SJSA1 (cell line): ENCODE measurements at places on chromosomes 2 and 18. TPM values are rescaled to one million over a fixed set of nuclear protein-coding genes. Genes with fewer than 3 reads are reported as not detected.
A peak's percentile ranks its signal among the peaks of the same experiment; 100 is the strongest.

Gene LIMS3
- total RNA-seq, result 0.61 and 11.6 TPM in 2 replicates

Gene FSIP2
- total RNA-seq, result not detected in 2 replicates

Gene AMER3
- total RNA-seq, result not detected in 2 replicates

Gene SESTD1
- total RNA-seq, result 23.1 and 26.8 TPM in 2 replicates

Gene EFEMP1
- 283 and 287 TPM in 2 replicates for total RNA-seq

Gene IL36G
- not detected in 2 replicates for total RNA-seq

Gene ATG9A
- 29.8 and 45.8 TPM in 2 replicates for total RNA-seq

Gene ABCG8
- total RNA-seq, result not detected in 2 replicates

GRCh38 chr2:3488061-3488531 is 31.2 kb downstream of the ADI1 start:
- peaks cover 12% of the 10 kb centered on the region for H3K4me1 ChIP-seq
- no peak overlapping the region for H3K27ac ChIP-seq
- H3K36me3 ChIP-seq, result peaks cover 6% of the 10 kb centered on the region; the same call in 1 of the 2 replicates
- no peak for DNase-seq
- no peaks in the 10 kb centered on the region for H3K27me3 ChIP-seq

- peaks cover 27% of the 10 kb centered on the region for H3K4me1 ChIP-seq
- no peak overlapping the region for H3K4me3 ChIP-seq
- no peaks in the 10 kb centered on the region for H3K36me3 ChIP-seq
- DNase-seq, result peak; percentile 94
- H3K27ac ChIP-seq, result peak overlapping the region; percentile 13; the same call in 1 of the 2 replicates
- H3K27me3 ChIP-seq, result no peaks in the 10 kb centered on the region
Observed at GRCh38 chr2:33069894-33070651, 123.3 kb downstream of the LTBP1 start.

GRCh38 chr2:179449010-179449409 is 184.4 kb upstream of the SESTD1 start:
- H3K27ac ChIP-seq, result no peak overlapping the region
- no peak for DNase-seq
- no peaks in the 10 kb centered on the region for H3K36me3 ChIP-seq
- no peaks in the 10 kb centered on the region for H3K27me3 ChIP-seq

- peaks cover 6% of the 10 kb centered on the region; the same call in 1 of the 2 replicates for H3K4me1 ChIP-seq
- H3K27me3 ChIP-seq, result no peaks in the 10 kb centered on the region
- H3K4me3 ChIP-seq, result no peak overlapping the region
- DNase-seq, result no peak
Observed at GRCh38 chr18:75257605-75258004, 47.0 kb downstream of the TSHZ1 start.

DNA sequence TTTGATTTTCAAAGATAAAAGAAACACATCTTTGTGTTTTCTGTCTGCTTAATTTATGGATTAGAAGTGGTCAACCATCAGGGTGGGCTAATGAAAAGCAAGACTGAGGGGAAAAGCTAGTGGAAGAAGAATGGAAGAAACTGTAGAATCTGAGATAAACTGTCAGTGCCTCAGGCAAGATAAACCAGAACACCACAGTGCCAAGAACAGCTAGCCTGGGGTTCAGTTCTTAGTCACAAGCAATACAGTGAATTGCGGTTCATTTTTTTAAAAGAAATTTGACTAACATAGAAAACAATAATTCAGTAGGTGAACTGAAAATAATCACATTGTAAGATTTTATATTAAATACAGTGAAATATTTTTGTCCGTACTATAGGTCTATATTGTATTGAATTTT is 22.0 kb upstream of the LNPK start:
- no peak for DNase-seq
- no peaks in the 10 kb centered on the region for H3K36me3 ChIP-seq
- no peak overlapping the region for H3K4me3 ChIP-seq
- H3K27ac ChIP-seq, result no peak overlapping the region
- H3K4me1 ChIP-seq, result no peaks in the 10 kb centered on the region

- H3K4me3 ChIP-seq, result no peak overlapping the region
- no peaks in the 10 kb centered on the region for H3K27me3 ChIP-seq
- H3K4me1 ChIP-seq, result peaks cover 60% of the 10 kb centered on the region
- no peaks in the 10 kb centered on the region for H3K36me3 ChIP-seq
- peak; percentile 72 for DNase-seq
Observed at GRCh38 chr2:237864940-237865622, 5.7 kb downstream of the RAMP1 start.

- peaks cover 3% of the 10 kb centered on the region; the same call in 1 of the 2 replicates for H3K27me3 ChIP-seq
- no peak for DNase-seq
- no peaks in the 10 kb centered on the region for H3K36me3 ChIP-seq
- H3K4me1 ChIP-seq, result no peaks in the 10 kb centered on the region; the same call in 1 of the 2 replicates
Observed at GRCh38 chr18:22796113-22796512, 137.0 kb upstream of the RBBP8 start.

- H3K27ac ChIP-seq, result no peak overlapping the region
- H3K4me1 ChIP-seq, result no peaks in the 10 kb centered on the region
- no peaks in the 10 kb centered on the region for H3K36me3 ChIP-seq
- H3K4me3 ChIP-seq, result no peak overlapping the region
- 0 out of 2 replicates have a peak, but pooled peaks cover 4% of the 10 kb centered on the region for H3K27me3 ChIP-seq
- no peak for DNase-seq
Observed at GRCh38 chr2:200242570-200242969, 63.9 kb upstream of the SPATS2L start.

DNA sequence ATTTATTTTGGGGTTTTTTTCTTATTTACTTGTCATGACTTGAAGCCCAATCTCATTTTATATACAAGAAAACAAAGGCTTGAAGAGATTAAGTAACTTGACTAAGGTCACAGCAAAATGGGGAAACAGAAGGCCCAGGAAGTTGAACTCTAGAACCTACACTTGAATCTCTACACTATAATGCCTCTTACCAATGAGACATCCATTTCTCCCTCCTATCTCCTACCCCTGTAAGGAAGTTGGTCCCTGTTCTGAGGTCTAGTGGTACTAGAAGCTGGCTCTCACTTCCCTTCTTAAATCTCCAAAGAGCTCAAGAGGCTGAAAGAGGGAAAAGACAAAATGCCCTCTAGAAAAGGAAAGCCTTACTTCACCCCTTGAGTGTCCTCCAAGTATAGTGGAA is 25.5 kb upstream of the IHH start:
- H3K36me3 ChIP-seq, result no peaks in the 10 kb centered on the region
- H3K27me3 ChIP-seq, result no peaks in the 10 kb centered on the region
- H3K4me1 ChIP-seq, result no peaks in the 10 kb centered on the region
- DNase-seq, result no peak
- H3K27ac ChIP-seq, result no peak overlapping the region

DNA sequence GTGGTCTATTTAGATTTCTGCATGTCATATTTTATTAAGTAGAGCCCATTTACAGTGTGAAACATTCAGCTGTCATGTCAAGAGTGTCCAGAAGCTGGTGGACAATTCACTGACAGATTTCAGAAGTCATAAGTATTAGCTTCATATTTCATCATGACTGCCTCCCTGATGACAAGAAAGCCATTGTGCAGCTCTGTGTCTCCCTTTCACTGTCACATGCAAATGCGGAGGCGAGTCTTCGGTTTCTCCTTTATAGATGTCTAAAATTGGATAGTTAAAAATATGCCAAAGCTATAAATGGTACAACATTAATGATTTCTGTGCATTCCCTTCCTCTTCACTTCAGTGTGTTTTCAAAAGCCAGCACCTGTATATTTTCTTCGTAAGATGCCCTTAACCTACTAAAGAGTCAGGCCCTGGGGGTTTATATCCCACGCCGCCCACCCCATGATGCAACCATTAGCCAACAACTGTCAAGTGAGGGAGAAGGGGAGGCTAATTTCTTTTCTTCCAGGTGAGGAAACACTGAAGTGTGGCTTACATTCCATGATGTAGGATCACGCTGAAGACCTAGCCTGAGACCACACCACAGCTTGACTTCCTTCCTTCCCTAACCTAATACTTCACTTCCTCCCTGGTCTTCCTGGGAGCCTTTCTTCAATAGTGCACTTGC is 99.6 kb upstream of the DDX18 start:
- H3K4me3 ChIP-seq, result no peak overlapping the region
- no peaks in the 10 kb centered on the region for H3K4me1 ChIP-seq
- H3K27ac ChIP-seq, result no peak overlapping the region
- no peak for DNase-seq
- no peaks in the 10 kb centered on the region for H3K36me3 ChIP-seq
